ENCODE measurements at places on chromosomes 5 and 9.
A peak's percentile ranks its signal among the peaks of the same experiment; 100 is the strongest.

DNA sequence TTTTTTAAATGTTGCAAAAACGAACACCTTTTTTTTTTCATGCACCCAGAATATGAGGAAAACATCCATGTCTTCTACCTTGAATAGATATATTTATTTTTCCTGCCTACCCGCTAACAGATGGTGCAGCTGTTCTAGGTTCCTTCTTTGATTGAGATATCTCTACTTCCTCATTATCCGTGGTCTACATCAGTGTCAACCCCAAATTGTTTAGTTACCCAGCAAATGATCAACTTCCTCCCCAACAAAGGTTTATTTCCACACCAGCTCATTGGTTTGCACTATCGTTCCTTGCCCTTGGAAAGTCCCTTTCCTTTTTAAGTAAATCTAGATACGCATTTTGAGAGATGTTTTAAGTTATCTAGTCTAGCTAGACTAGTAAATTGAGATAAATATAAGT, 166.4 kb downstream of the PRR16 start:
- DNase-seq = no peak

DNA sequence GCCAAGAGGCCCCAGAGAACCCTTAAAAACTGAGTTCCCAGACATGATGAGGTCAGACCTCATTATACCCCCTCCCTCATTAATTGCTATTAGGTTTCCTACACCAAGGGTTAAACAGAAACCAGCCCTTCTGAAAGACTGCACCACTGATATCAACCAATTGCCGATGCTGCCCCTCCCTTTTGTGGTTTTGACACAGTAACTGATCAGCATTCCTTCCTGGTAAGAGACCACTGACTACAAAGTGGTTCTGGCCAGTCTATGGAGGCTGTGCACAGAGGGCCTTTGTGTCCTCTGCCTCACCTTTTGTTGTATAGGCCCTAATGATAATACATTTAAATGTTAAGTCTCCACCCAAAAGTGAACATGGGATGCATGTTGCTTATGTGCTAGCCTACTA, 201.5 kb downstream of the FRMD3 start:
- no peak for DNase-seq

DNA sequence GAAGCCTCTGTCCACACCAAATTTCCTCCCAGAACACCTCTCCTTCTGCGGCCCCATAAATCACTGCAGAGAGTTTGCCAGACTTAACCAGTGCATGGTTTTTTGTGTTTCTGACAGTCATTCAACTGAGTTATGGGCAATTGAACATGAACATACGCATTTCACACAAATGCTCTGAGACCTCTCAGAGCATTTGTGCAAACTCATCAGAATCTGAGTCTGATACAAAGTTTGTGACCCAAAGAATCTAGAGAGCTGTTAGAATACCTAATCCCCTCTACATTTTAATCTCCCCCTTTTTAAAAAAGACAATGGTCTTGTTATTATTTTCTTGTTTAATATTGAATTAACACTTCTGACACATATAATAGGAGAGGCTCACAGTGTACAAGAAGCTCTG, 416.9 kb upstream of the SMARCA2 start:
- no peak for DNase-seq

DNA sequence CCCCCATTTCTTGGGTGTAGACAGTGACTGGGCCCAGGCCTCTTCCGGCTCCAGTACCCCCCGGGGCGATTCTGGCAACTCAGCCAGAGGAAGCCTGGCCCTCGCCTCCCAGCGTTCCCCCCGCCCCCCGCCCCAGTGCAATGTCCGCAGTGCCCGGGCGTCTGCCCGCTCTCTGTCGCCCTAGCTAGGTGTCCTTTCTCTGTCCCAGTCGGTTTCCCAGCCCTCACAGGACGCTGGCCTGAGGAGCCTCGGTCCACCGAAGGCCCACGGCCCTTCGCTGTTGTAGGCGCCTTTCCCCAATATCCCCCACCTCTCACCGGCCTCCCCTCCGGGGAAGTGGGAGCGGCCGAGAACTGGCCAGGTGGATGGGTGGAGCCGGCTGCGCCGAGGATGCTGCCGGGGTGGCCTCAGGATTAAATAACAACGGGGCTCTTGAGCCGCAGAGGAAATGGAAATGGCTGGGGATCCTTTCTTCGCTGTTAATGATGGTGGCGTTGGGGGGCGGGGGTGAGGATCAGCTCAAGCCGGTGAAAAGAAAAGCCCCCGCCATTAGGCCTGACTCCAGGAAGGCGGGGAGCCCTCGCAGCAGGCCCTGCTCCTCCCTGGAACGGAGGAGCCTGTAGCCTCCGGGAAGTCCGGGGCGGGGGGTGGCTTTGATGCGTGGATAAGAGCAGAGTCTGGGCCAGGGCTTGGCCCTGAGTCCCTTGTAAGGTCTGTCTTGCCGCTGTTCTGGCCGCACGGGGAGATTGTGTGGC, 1.1 kb upstream of the SPRY4 start:
- DNase-seq = peak; percentile 34

DNA sequence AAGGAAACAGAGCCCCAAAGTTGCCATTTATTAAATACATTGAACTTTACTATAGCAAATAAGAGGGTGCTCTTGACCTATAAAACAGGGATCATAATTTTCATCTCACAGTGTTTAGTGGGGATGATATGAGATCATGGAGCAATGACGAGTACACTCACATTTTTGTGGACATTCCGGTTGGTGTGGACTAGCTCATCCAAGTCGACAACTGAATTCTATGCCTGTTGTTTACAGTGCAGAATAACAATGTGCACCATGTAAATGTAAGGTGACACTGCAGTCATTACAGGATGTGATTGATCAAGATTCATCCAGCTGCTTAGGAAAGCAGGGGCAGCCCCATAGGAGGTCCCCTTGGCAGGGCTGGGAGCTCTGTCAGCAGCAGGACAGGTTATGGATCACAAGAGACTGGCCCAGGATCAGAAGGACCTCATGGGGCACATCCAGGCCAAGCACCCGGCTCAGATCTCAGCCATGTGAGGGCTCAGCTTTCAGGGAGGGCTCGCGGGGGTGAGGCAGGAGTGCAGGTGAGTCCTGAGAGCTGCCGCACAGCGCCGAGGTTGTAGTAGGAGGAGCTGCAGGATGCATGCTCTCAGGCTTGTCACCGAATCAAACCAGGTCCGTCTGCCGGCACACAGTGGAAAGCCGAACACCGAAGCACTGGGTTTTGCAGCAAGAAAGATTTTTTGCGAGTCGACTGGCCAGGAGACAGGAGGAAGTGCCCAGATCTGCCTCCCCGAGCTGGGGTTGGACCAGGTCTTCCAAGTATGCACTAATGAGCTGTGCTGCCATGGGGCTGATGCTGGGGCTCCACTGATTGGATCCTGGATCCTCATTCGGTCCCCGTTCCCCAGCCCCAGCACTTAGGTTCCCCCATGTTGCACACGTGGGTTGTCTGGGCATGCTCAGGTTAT, 28.2 kb downstream of the MRPL36 start:
- no peak for DNase-seq

DNA sequence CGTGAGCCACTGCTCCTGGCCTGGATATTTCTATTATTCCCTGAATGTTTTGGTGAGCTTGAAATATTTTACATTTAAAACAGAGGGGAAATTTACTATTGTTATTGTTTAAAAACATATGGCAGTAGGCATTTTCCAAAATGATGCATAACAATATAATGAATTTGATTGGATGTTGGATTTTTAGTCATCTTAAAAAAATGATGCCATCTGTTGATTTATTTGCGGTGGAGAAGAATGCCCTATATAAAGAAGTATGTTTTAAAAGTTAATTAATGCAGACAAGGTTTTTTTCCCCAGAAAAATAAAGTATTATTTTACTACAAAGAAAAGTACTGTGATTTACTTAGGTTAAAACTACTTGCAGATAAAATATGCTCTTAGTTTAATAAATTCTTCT, 33.4 kb upstream of the ARRDC3 start:
- no peak for DNase-seq

GRCh38 chr9:132293145-132293721, 61.6 kb downstream of the SETX start:
- no peak for DNase-seq

DNA sequence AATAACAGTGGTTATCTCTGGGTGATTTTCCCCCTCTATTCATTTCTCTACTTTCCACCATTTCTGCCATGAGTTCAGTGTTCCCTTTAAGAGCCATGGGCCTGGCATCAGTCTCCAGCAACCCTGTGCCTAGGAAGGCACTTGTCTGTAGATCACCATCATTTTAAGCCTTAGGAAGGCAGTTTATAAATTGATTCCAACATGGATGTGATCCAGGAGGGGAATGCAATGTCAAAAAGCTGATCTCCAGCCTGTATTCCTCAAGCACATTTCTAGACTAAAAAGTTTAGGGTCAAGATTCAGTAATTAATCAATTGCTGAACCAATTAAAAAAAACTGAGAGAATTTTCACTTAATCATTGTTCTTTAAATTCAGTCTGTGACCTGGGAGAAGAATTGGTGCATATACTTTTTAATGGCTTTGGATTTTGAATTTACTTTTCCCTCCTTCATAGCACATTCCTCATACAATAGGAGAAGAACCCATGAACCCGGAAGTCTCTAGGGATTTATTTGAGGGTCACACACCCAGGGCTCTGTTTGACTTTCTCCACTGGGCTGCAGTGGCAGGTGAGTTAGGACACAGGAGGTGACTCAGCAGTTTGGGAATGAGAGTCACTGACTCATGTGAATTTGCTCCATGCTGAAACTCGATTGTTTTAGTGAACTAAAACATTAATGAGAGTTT, 6.1 kb upstream of the ERMP1 start:
- DNase-seq = no peak

DNA sequence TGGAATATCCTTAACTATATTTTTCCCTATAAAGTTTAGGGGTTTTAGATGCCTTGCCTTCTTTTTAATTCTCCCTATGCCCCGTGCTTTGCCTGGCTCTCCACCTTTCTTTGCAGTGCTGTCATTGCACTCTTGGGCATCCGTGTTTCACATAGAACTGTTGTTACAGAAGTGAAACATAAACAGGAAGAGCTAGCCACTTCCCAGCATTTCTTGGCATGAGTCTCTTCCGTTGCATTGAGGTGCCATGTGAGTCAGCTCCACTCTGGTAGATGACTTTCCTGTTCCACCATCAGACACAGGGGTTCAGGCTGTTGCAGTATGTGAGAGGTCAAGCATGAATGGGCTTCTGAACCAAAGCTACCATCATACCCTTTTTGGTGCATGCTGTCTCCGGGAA, 73.4 kb downstream of the ANGPTL2 start:
- no peak for DNase-seq

- DNase-seq = no peak
Observed at GRCh38 chr9:133505901-133506652, 18.7 kb downstream of the MYMK start.

Measured in anterior cingulate cortex (tissue), 58 donors.